HAP-1 (cell line): ENCODE measurements at places on chromosomes 12 and 14.

DNA sequence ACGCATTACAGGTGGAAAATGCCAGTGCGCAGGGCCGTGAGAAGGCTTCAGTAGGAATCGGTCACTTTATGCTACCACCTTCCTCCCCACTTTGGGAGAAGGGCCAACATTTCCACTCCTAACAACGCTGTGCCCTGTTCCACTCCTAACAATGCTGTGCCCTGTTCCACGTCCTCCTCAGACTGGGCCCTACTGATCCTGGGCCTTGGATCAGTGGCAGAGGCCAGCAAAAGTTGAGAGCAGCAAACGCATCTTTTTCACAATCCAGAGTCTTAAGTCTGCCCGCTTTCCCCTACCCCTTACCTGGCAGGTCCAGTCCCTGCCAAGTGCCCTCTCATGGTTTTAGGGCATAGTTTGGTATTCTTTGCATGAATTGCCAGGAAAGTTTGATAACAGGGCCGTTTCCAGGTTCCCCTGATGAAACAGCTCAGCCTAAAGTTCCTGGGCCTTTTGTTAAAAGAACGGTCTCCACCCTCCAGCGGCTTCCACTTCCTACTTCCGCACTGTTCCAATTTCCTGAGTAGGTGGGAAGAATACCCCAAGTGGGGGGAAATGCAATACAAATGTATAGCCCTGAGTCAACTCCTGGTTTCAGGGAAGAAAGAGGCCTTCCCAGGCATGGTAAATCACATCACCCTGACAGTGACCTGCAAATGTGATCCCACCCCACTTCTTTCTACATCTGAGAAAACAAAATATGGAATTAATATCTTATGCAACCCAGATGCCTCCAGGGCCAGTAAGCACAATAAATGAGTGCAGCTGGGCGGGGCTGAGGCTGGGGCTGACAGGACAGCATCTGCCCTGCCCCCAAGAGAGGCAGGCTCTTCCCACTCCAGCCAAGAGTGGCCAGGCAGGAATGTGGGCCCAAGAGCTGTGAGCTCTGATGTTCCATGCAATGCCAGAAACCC lies 15.0 kb downstream of the KCTD10 start:
- DNase-seq: no peak

DNA sequence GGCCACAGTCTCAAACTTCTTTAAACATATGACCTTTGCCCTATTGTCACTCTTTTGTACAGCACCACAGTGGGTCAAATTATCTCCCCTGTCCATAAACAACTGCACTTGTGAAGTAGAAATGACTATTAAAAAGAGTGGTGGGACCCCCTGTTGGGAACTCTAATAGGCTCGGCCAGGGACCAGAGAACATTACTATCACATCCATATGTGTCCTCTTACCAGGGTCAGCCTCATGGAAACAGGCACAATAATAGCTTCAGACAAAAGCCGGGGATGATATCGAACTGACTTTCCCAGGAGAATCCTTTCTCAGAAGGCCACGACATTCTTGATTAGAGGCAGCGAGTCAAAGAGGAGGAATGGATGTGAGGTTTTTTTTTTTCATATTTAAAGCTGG lies 96.6 kb downstream of the NKX2-1 start:
- DNase-seq: no peak

DNA sequence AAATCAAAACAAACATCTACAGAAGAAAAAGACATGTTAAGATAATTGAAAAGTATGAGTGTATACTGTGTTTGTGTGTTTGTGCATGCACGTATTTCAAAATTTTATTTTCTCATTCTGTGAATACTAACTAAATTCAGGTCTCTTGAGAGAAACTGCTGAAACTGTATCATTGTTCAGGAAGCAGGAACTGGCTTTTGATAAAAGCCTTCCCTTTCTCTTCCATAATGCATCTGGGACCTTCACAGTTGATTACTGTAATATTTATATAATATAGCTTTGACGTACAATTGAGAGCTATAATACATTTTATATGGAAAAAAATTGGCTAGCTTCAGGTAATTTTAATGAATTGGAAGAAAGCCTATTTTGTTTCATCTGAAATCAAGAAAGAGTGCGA lies 993.5 kb downstream of the SLC6A15 start:
- no peak for DNase-seq

DNA sequence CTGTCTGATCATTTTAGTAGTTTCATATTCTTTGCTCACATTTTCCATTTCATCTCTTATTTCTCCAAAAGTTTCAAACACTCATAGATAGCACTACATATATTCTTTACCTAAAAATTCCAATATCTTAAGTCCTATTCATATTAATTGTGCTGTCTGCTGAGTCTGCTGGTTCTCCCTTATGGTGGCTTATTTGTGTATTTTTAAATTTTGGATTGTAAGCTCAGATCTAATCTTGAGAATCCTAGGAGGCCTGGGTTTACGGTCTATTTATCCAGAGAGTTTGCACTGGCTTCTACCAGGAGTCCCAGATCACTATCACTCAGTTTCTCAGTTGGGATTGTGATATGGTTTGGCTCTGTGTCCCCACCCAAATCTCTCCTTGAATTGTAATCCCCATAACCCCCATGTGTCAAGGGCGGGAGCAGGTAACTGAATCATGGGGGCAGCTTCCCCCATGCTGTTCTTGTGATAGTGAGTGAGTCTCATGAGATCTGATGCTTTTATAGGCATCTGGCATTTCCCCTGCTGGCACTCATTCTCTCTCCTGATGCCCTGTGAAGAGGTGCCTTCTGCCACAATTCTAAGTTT lies 10.2 kb downstream of the NT5DC3 start:
- no peak for DNase-seq

DNA sequence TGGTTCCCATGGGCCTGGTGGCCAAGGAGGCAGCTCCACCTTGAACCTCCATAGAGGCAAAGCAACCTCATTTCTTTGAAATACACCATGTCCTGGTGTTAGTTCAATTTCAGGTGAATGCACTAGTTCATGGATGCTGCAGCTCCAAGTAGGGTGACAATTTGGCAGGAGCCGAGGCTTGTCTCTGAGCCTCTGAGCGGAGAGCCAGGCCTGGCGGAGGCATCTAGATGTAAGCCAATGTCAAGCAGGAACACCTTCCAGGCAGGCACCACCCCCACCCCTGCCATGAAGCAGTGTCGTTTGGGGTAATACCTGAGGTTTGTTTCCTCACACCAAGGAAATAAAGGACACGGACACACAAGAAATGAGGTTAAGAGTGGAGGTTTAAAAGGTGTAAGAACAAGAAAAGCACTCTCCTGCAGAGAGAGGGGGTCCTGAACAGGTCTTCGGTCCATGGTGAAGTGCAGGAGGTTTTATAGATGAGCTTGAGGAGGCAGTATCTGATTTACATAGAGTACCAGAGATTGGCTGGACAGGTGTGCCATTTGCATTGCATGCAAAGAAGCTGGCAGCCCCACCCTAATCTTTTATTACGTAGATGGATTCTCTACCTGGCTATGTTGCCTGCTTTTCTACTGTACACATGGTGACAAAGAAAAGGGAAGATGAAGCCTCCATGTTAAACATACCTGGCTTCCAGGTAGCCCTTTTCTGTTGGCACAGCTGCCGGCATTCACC lies 60.3 kb downstream of the RIN3 start:
- no peak for DNase-seq

DNA sequence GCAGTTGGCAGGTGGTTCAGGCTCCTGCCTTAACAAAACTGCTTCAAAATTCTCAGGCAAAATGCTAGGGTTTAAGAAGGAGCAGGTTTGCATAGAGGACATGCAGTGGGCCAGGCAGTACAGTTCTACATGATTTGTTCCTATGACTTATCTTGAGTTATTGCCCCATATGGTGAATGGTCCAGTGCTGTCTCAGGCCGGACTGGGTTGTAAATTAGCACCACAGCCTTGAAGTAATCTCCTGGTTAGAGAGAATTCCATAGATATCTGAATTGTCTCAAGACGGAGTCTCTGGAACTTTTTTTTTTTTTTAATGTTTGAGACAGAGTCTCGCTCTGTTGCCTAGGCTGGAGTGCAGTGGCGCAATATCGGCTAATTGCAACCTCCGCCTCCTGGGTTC lies 11.8 kb upstream of the PRPF39 start:
- no peak for DNase-seq

- no peak for DNase-seq
Observed at GRCh38 chr12:63470161-63470560, 198.1 kb downstream of the DPY19L2 start.

GRCh38 chr12:54593725-54594124 lies 5.3 kb upstream of the PPP1R1A start:
- no peak for DNase-seq

DNA sequence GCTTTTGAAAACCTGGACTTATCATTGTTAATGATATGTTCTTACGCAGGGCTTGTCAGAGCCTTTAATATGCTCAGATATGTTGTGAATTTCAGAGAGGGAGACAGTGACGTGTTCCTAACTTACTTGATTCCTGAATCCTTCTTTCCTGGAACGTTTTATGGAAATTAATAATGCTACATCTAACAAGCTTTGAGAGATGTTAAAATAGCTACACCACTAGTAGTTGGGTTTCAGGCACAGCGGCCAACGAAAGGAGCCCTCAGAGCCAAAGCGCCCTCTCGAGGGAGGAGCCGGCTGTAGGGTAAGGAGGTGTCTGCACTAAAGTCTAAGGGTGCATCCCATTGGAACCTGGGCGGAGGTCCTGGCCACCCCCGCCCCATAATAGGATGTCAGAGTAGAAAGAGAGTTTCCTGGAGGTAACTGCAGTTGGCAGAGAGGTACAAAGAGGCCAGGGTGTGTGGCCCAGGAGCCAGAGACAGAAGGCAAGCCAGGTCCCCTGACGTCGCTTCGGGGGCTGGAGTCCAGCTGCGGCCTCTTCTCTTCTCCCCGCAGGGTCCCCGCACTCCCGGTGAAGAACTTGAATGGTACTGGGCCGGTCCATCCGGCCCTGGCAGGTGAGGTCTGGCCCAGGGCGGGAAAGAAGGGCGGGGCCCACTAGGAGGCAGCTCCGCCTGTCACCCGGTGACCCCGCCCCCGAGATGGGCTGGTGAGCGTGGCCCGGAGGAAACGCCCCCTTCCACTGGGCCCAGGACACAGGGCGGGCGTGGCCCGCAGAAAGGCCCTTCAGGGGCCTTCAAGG lies 36.3 kb downstream of the DTX1 start:
- DNase-seq: peak; percentile 65

DNA sequence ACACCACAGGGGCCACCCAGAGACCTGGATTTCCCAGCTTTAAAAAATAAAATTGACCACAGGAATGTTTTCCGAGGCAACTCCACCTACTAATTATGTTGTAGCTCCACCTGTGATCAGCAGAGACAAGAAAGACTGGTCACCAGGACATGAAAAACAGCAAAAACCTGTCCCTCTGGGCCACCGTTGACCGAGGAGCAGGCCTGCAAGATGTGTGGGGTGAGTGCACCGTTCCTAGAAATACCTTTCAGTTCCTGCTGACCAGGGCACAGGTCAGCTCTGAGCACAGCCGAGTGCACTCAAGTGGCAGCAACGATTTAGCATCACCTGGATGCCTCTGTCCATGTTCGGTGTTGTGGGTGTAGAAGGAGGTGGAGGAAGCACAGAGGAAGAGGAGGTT lies 16.9 kb downstream of the FZD10 start:
- DNase-seq: no peak

GRCh38 chr12:53506881-53507602 lies at the start of gene NPFF:
Gene NPFF, minus strand, starts transcription at chr12:53507484. Its CDS starts 10 bp downstream, at chr12:53507474.
- no peak for DNase-seq

GRCh38 chr14:35938770-35939169 lies 112.6 kb downstream of the BRMS1L start:
- DNase-seq: no peak

GRCh38 chr14:28142400-28143015 lies 624.1 kb upstream of the FOXG1 start:
- no peak for DNase-seq

- peak; percentile 40 for DNase-seq
Observed at GRCh38 chr12:55955800-55956508, 9.9 kb downstream of the PMEL start.

- DNase-seq: no peak
Observed at GRCh38 chr12:27002141-27002540, 12.0 kb downstream of the TM7SF3 start.

- DNase-seq: no peak
Observed at GRCh38 chr12:3002646-3003045, 43.4 kb downstream of the TEAD4 start.

DNA sequence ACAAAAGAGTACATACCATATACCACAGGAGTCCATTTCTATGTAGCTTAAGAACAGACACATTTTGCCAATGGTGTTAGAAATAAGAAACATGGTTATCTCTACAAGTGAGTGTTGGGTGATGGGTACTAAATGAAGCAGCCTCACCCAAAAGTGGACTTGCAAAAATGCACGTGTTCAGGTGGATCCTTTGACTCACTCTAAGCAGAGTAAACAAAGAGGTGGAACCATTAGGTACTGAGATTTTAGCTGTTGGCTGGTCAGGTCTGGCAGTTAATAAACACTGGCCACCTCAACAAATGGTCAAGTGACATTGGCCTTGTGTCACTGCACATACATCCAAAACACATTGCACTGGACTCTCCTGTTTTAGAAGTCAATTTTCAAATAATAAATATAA lies 27.6 kb downstream of the EVL start:
- no peak for DNase-seq

- DNase-seq: no peak
Observed at GRCh38 chr14:94304243-94304642, 11.2 kb upstream of the SERPINA10 start.

- DNase-seq: no peak
Observed at GRCh38 chr12:65501093-65501621, 222.7 kb downstream of the MSRB3 start.

DNA sequence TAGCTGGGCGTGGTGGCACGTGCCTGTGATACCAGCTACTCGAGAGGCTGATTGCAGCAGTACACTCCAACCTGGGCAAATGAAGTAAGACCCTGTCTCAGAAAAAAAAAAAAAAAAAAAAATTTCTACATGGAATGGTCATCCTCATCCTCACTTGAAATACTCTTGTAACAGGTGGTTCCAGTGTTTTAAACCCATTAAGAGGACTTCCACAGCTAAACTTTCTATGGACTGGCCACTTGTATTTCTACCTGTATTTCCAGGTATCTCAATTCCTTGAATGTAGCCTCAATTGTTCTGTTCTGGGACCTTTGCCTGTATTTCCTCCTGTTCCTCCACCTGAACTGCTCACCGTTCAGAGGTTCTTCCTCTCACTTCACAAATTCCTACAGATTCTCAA lies 11.8 kb upstream of the PHLDA1 start:
- no peak for DNase-seq

GRCh38 chr12:105562199-105562971 lies 231.9 kb downstream of the C12orf75 start:
- no peak for DNase-seq

- DNase-seq: peak; percentile 73
Observed at GRCh38 chr14:23478109-23478759, 8.7 kb downstream of the NGDN start.

DNA sequence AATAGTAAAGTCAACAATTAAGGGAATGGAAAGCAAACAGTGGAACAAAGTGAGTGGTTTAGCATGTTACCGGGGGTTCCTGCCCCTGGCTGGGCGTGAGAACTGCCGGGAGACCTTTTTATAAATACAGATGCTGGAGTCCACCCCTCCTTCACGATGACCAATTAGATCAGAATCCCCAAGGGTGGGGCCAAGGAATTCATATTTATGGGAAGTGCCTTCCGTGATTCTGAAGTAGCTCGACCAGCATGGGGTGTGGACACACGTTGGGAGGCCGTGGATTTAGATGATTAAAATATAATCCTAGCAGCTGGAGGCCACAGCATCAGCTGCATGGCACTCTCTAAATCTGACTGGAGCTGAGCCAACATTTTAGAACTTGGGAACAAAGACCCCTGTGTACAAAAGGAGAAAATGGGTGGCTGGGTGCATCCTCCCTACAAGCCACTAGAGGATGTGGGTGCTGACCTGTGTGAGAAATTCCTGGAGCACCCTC lies 87.9 kb downstream of the SRRM4 start:
- no peak for DNase-seq
